ENCODE measurements at places on chromosomes 7 and 10. TPM values are rescaled to one million over a fixed set of nuclear protein-coding genes. Genes with fewer than 3 reads are reported as not detected.
A peak's percentile ranks its signal among the peaks of the same experiment; 100 is the strongest.

DNA sequence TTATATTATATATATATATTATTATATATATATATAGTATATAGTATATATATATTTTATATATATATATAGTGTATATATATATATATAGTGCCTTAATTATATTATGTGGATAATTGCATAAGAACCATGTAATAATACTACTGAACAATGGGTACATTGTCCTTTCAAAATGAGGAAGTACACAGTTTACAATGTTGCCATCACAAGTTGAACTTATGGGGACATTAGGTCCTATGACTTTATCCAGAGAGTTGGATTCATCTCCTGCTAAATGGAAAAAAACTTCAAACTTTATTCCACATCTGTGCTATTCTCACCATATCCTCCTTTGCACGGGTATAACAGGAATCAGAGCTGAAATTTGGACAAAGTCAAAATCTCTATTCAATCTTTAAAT, 105.0 kb upstream of the AGR3 start:
- no peak for DNase-seq

GRCh38 chr7:124597509-124597908, 168.1 kb downstream of the GPR37 start:
- DNase-seq = no peak

DNA sequence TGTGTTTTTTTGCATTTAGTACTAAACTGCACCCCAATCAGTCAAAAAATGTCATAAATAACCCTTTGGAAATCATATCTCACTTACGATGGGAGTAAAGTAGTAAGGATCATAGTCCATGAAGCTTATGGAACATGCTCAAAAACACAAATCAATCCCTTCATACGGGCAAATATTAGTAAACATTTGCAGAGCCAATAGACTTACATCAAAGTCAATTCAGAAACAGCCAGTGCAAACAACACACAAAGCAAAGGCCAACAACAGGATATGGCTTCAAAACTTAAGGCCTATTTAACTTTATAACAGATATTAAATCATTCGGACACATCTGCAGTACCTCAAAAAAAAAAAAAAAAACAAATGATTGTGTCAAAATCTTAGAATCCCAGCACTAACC, 32.1 kb downstream of the SGCE start:
- DNase-seq = no peak

DNA sequence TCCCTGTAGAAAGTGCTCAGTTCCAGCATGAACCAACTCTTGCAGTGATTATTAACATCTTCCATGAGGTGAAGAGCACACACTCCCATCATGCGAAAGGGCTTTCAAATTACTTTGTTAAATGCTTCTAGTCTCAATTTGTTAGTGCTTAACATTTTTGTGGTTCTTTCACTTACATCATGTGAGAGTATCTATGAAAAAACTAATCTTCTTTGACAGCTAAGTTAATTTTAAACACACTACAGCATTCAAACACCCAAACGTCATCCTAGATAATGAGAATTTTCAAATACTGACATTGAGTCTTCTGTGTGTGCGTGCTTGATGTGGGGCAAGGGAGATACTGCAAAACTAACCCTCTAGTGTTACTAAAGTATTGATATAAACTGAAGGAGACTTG, 84.8 kb downstream of the ETV1 start:
- no peak for DNase-seq

CHST3 gene
- total RNA-seq = 7.5 TPM

DNA sequence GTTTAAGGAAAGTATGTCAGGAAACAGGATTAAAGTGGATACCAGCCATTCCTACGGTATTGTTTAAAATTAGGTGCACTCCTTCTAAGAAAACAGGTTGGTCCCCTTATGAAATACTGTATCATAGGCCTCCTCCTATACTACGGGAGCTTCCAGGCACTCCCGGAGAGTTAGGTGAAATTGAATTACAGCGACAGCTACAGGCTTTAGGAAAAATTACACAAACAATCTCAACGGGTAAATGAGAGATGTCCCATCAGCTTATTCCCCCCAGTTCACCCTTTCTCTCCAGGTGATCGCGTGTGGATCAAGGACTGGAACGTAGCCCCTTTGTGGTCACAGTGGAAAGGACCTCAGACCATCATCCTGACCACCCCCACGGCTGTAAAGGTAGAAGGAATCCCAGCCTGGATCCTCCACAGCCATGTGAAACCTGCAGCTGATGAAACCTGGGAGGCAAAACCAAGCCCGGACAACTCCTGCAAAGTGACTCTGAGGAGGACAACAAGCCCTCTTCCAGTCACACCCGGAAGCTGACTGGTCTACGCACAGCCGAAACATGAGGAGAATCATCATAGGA, 25.1 kb upstream of the GHITM start:
- DNase-seq = no peak

GRCh38 chr10:103276251-103276895, 565 bp upstream of the INA start:
- no peak for DNase-seq

- DNase-seq = no peak
Measured at GRCh38 chr10:75565286-75566251, 134.1 kb downstream of the LRMDA start.

GRCh38 chr10:108894402-108895301, 1028.7 kb downstream of the XPNPEP1 start:
- no peak for DNase-seq

PDLIM1 gene
- 17.7 TPM for total RNA-seq

GRCh38 chr7:150996376-150997074, 5.7 kb downstream of the NOS3 start:
- no peak for DNase-seq

DNA sequence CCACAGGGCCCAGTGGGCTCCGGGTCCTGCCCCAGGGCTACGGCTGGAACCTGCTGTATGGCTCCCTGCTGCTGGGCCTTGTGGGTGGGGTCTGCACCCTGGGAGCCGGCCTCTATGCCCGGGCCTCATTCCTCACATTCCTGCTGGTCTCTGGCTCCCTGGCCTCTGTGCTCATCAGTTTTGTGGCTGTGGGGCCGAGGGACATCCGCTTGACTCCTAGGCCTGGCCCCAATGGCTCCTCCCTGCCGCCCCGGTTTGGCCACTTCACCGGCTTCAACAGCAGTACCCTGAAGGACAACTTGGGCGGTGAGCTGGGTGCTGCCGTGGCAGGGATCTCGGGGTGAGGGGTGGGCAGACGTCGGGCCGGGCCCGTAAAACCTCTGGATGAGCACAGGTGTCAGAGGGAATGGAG, 4.4 kb downstream of the SLC12A9 start:
- DNase-seq = no peak

PIK3AP1 gene
- total RNA-seq = 2.1 TPM

DNA sequence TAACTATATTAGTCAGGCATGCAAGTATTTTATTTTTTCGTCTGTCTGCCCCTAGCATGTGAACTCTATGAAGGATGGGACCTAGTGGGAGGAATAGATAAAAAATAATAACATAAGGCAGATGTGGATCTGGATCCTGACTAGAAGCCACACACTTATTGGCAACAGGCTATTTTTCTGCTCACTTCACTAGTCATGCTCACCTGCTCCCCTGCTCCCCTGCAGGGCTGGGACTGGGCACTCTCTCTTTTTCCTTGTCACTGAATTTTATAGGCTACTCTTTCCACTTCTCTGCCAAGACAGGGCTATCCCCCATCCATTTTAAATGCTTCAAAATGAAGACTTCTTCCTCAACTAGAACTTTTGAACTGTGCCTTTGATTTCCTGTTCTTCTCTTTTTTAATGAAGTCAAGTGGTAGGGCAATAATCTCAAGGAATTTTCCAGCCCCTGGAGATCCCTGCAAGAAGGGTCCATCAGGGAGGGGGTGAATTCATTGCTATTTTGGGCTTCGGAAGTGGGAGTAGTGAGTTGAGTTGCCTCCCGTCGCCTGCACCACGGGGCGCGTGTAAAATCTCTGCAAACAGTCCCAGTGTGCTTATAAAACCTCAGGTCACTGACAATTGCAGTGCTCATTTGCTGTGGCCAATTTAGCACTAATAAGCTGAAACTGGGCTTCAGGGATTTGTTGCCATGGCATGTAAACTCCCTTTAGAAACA, 156.7 kb upstream of the NPVF start:
- no peak for DNase-seq

GRCh38 chr10:115830265-115830970, 442.6 kb downstream of the GFRA1 start:
- DNase-seq = no peak

PKD2L1 gene
- not detected for total RNA-seq

GRCh38 chr7:27661811-27662489, 733 bp downstream of the HIBADH start:
- DNase-seq = peak; percentile 67

ABCB4 gene
- total RNA-seq = 1.5 TPM

DNA sequence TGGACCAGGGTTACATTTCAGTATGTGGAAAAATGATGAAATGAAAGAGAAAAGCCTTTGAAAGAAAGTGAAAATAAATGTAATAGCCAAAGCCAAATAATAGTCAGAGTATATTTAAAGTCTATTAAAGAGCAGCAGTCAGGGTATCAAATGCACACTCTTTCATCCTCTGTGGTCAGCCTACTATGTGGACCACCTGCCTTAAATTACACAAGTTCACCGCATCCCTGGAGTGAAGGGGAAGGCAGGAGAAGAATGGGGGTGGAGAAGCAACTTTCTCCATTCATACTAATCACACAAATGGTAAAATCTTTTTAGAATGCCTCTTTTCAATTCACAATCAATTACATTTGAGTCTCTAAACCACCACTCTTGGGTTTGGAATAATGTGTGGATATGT, 16.0 kb downstream of the TWIST1 start:
- DNase-seq = no peak

DNA sequence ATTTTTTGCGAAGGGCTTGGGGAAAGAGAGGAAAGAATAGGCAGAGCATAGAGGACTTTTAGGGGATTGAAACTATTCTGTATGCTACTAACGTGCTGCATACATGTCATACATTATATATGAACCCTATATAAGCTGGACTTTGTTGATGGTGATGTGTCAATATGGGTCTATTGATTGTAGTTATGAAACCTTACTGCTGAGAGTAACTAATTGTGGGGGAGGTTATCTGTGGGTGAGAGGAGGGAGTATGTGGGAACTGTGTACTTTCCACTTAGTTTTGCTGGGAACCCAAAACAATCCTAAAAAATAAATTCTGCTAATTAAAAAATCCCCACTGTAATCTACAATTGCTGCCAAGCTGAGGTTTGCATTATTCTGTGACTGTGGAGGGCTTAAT, 15.3 kb upstream of the CYP2C19 start:
- DNase-seq = no peak

PNLIP gene
- not detected for total RNA-seq

DNA sequence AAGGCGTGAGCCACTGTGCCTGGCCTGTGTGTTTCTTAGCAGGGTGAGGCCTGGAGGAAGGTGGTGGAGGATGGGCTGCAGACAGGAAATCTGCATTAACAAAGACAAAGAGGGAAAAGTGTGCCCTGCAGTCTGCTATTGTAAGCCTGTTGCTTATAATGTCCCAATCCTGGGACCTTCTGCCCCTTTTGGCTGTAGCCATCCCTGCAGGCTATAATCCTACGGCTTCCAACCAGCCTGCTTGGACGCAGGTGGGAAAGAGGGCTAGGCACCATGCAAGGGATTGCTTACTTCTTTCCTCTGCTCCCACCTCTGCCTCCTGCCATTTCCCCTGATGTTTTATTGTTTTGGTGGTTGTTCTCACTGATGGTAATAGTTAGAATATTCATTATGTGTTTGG, 434.3 kb downstream of the PLXNA4 start:
- no peak for DNase-seq

DNA sequence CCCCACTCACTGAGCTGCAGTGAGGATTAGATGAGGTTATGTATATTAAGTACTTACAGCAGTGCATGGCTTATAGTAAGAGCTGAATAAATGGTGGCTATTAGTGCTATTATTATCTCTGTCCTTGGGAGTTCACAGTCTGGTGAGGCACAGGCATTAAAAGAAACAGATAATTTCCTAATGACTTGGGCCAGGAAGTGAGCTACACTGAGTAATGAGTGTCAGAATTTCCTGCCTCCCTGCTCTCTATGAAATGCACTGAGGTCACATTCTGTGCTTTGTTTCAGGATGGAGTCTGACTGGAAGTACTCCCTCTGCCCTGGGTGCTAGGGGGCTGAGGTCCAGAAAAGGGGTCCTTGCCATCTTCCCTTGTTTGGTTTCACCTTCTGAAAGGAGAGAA, 48.7 kb upstream of the LOXL4 start:
- peak; percentile 50 for DNase-seq

TCF7L2 gene
- 1.9 TPM for total RNA-seq

GRCh38 chr7:42456756-42457276, 219.8 kb upstream of the GLI3 start:
- DNase-seq = peak; percentile 25

- no peak for DNase-seq
Measured at GRCh38 chr10:111148025-111148424, 71.2 kb downstream of the ADRA2A start.

MSMB gene
- not detected for total RNA-seq

ZNF503 gene
- 5.7 TPM for total RNA-seq

DNA sequence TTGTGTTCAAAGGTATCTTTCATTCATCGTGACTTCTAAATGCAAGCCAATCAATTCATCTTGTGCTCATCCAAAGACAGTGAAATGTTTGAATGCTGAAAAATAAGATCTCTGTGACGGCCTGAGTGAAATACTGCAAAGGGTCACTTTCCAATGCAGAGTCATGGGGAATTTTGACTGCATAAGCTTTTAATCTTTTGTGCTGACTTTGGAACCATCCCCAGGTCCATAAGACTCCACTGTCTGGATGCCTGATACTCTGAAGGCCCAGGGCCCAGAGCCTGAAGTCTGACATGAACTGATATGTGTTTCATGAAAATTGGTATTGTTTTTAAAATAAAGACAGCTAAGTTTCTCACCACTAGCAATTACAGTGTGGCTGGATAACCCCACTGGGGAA, 39.0 kb downstream of the PPP1R3C start:
- DNase-seq = no peak

DNA sequence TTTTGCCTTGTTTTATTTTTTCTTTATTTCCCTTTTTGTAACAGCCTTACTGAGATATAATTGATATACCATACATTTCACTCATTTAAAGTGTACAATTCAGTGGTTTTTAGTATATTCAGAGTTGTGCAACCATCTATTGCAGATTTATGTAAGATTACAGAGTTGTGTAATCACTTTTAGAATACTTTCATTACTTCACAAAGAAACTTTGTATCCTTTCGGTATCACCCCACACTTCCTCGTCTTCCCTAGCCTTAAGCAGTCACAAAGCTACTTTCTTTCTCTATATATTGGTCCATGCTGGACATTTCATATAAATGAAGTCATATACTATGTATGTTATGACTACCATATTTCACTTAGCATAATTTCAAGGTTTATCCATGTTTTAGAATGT, 74.6 kb downstream of the ATRNL1 start:
- no peak for DNase-seq

ELMO1 gene
- 25.3 TPM for total RNA-seq

GRCh38 chr10:10418387-10418786, 599.3 kb upstream of the CELF2 start:
- DNase-seq = no peak

- no peak for DNase-seq
Measured at GRCh38 chr10:33381451-33382215, 47.2 kb upstream of the NRP1 start.

GRCh38 chr7:95324431-95324830, at the start of gene PON1:
Gene PON1, minus strand, starts transcription at chr7:95324532. Its CDS starts 57 bp downstream, at chr7:95324475.
- no peak for DNase-seq

- DNase-seq = no peak
Measured at GRCh38 chr10:118751265-118751664, 3.5 kb downstream of the CACUL1 start.

NEUROG3 gene
- total RNA-seq = not detected
